ENCODE measurements at places on chromosomes 4 and X. TPM values are rescaled to one million over a fixed set of nuclear protein-coding genes. Genes with fewer than 3 reads are reported as not detected.
A peak's percentile ranks its signal among the peaks of the same experiment; 100 is the strongest.

DNA sequence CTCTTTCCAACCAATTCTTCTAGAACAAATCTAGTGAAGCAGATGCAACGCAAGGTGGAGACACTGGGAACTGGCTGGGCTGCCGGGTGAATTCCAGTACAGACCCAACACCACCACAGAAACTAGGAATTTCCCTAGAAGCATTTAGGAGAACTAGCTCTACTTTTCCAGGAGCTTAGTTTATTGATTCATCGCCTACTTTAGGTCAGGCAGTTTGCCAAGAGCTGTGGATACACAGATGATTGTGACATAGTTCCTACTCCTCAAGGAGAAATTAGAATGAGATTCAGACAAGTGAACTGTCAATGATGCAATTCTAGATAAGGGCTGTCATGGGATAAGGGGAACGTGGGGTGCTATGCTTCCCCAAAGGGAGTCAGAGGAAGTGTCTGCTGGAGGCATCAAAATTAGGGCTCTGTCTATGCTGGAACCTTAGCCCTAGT is 350.0 kb downstream of the CAMK2D start:
- no peak for DNase-seq

REPS2 gene
- 0.49 TPM for total RNA-seq

- DNase-seq, result no peak
Measured at GRCh38 chrX:41526271-41526670, 79.1 kb downstream of the NYX start.

GRCh38 chrX:45083314-45083713 is 117.4 kb downstream of the DIPK2B start:
- no peak for DNase-seq

DNA sequence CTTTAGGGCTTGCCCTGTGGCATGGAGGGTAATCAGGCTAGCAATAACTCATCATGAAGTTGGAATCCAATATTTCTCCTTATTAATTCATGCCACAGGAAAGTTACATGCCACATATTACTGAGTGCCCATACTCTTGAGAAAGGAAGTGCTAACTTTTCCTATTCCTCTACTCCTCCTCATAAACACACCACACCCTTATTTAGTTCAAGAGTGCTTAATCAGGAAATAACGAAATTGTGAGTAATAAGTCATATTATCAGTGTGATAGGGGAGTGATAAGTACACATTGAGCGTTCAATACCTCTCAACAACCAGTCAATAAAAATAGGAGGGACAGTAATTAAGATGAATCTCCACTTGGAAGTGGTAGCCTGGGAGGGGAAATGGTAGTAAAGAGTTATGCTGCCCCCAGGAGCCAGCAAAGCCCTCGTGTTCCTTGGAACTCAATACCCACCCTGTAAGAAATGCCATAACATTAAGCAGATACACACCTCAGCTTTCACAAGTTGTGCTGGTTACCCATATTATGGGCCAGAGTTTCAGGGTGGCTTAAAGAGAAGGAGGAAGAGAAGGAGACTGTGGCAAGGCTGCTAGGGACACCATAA is 410.0 kb upstream of the NR3C2 start:
- DNase-seq, result no peak

ZMAT1 gene
- total RNA-seq, result 4.4 TPM

DNA sequence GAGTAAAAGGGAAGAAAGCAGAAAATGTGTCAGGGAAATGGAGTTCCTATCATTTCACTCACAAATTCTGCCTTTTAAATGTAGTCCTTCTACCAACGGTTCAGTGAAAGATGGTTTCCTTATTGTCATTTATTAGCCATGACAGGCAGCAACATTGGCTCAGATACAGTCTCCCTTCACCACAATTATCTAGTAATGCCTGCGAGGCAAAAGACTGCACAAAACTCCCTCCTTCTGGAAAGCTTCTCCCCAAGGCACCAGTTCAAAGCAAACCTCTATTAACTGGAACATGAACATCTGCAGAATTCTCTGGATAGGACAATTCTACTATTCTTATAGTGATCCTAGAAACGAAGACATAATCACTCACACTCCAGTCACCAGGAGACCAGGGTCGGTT is 28.3 kb downstream of the DCTD start:
- DNase-seq, result no peak

- no peak for DNase-seq
Measured at GRCh38 chrX:15334561-15334960, 762 bp downstream of the PIGA start.

DNA sequence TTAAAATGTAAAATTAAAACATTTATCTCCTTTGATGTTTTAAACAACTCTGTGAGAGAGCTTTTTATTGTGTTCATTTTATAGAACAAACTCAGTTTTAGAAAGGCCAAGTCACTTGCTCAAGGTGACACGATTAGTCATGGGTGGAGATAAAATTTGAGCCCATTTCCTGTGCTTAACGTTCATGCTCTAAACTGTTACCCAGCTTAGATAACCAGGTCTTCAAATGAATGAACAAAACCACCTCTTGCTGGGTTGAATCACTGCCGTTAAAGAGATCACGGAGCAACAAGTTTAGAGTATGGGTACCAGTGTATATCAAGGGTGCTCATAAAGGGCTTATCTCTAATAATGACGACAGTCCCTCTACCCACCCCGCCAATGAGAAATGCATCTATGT is 10.2 kb upstream of the CASK start:
- DNase-seq, result peak; percentile 40

DNA sequence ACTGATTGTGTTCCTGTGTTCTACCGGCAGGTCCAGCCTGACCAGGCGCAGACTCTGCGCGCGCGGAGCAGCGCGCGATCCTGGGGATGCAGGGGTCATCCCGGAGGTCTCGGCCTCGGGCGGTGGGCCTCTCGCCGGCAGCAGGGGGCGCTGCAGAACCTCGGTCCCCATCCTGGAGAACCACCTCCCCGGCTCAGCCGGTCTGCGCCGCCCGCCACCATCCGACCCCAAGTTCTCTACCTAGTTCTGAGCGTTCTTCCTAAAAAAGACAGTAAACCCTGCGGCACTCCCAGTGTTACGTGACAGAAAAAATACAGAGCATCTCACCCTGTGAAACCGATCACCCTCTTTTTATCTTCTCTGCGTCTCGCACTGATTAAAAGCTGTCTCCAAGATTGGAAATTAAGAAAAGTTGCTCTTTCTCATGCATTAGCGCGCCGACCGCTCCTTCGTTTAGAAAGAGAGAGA is 1.6 kb downstream of the TRPC3 start:
- peak; percentile 68 for DNase-seq

GPR119 gene
- total RNA-seq, result not detected

DNA sequence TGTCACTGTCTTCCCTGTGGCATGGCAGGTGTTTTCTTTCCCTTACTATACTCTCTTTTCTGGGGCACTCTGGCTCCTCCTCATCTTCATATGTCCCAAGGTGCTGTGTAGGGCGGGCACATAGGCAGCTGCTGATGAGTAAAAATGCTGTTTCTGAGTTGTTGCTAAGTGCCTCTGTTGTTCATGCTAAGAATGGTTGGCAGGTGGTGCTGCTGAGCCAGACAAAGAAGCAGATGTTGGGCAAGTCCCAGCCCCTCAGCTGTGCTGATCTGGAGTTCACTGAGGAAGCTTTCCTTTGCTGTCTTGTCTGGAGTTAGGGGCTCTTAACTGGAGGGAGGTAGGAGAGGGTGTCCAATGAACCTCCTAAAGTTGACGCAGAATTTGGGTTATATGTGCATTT is 40.6 kb downstream of the HADH start:
- DNase-seq, result peak; percentile 72

- no peak for DNase-seq
Measured at GRCh38 chr4:150067859-150068258, 10.4 kb upstream of the DCLK2 start.
